Bronchial epithelial cell (primary cell): ENCODE measurements at places on chromosomes 6 and 20.

DNA sequence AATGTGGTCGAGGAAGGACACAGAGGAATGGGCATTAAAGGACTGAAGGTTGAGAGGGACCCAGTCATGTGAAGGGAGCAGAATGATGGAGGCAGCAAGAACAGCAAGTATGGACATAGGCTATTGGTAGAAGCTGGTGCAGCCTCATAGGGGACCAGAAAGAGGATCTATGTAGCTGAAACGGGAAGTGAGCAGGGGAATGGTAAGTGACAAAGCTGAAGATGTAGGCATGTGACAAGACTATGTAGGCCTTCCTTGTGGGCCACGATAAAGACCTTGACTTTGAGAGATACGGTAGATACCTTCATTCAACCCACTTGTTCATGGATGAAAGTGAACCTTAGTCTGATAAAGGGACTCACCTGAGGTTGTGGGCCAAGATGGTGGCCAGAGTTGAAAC is 3.5 kb downstream of the CTNNBL1 start:
- DNase-seq, result no peak

DNA sequence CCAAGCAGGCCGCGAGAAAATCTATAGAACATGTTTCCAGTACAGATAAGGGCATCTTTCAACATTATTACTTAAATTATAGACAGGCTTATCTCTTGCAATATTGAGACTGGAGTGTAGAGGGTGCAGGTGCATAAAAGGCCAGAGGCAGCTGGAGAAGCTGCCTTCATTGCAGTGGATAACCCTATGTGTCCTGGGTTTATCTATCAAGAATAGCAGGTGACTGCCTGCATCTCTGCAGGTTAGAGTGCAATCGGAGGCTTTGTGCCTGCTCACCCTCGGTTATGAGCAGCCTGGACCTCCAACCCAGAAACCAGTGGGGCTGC is 28.7 kb upstream of the ECI2 start:
- DNase-seq, result no peak

GRCh38 chr6:7590918-7591302 is 912 bp downstream of the SNRNP48 start:
- no peak for DNase-seq

- no peak for DNase-seq
Observed at GRCh38 chr6:145891565-145891964, 72.6 kb downstream of the SHPRH start.

DNA sequence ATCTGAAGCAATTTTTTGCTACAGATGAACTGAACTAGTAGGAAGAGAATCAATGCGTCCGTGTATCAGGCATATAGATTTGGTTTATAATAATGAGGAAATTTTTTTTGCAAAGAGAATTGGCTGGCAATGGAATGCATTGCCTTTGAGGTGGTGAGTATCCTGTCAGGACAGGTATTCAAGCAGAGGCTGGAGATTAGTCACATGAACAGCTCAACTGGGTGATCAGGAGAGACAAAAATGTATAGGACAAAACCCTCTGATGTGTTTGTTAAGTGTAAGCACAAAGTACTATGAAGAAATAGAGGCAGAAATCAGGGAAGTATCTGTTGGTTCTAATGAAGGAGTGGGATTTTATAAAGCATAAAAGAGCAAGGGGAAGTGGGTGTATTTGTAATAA is 80.5 kb downstream of the ISM1 start:
- peak; percentile 75 for DNase-seq

GRCh38 chr6:97189767-97190166 is 93.2 kb downstream of the MMS22L start:
- peak; percentile 33 for DNase-seq

DNA sequence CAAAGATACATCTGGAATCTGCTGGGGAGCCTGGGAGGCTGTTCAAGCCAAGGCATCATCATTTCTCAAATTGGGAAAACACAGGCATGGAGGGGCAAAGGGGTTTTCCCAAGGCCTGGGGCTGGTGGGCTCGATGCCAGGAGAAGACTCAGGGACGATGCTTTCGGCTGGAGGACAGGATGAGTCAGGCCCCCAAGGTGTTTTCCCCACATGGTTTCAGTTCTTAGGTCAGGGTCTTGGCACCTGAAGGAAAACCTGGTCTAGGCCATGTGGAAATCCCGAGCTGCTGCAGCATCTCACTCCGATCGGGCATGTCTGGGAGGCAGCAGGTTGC is 348.1 kb downstream of the CDC5L start:
- peak; percentile 58 for DNase-seq

GRCh38 chr20:58512808-58513552 is 2.2 kb downstream of the APCDD1L start:
- no peak for DNase-seq

DNA sequence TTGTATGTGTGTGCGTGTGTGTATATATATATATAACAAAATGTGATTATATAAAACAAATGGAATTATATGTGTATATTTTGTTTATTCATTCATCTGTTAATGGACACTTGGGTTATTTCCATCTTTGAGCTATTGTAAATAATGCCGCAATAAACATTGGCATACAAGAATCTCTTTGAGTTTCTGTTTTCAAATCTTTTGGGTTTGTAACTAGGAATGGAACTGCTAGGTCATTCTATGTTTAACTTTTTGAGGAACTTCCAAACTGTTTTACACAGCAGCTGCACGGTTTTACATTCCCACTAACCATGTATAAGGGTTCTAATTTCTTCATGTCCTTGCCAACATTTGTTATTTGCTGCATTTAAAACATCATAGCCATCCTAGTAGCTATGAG is 39.9 kb upstream of the TGM2 start:
- DNase-seq, result no peak

DNA sequence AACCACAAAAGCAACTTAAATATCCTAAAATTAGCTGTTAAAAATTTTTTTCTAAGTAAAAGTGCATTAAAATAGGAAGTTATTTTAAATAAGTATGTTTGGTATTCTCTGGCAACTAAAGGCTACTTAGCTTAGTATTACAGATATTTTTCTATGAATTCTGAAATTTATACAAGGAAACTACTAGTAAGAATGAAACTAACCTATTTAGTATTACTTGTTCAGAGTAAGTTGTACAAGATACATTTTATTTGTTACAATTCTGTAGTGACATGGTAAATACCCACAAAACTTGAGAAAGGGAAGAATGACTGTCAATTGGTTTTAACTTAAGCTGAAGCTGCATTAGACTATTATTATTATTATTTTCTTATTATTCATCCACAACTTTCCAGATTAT is 6.5 kb downstream of the PHIP start:
- DNase-seq, result no peak

DNA sequence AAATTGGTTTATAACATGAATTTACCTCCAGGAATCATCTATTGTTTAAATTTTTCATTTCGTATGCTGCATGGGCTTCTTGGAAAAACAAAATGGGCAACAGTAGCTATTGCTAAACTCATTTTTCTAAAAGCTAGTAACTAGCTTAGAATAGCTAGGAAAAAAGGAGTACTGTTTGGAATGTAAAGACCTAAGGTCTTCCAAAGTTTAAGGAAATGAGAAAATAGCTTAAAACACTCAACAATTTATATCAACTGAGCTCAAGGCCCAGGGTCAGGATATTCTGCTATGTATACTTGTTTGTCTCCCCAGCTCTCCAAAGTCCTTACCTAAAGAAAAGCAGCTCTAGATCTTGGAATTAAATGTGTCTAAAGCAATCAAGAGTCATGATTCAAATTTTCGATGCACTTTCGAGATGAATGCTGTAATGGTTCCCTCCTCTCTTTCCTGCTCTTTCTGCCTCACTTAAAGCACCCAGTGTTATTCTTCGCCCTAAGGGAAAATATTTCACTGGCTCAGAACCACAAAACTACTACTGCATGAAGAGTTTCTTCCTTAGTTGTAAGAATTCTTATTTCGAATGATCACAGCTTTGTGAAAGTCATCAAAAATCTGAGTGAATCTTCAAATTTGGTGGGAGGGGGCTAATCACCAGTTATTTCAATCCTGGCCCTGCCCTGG is 41.6 kb downstream of the LYRM4 start:
- no peak for DNase-seq

GRCh38 chr6:1689141-1689540 is 79.4 kb downstream of the FOXC1 start:
- peak; percentile 90 for DNase-seq

GRCh38 chr6:139242457-139243240 is 49.1 kb downstream of the TXLNB start:
- no peak for DNase-seq

DNA sequence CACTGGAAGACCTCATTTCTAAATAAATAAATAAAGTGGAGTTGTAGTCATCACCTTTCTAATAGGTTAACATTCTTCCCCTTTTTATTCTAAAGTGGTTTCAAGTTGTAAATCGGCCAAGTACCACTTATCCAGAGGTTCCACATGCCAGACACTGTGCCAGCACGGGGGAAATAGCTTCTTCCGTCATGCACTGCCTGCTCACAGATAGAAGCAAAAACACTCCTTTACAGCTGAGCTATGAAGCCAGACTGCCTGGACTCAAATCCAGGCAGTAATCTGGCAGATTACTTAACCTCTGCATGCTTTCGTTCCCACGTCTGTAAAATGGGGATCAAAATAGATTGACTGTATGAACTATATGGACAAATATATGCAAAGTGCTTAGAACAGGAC is 17.2 kb upstream of the SCML4 start:
- DNase-seq, result no peak

- no peak for DNase-seq
Observed at GRCh38 chr6:24054388-24054787, 71.6 kb upstream of the NRSN1 start.

DNA sequence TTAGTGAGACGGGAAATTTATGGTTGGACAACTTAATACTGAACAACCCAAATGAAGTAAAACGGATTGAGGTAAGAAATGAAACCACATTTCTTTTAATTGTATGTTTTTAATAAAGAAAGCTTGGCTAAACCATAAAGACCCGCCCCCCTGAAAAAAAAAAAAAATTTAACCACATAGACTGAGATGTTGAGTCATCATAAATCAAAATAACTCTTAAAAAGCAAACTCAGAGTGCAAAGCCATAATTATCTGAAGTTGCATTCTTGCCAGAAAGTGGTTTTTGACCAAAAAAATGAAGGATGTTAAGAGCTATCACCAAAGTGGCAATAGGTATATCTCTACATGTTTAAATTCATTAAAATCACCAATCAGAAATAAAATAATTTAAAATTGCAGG is 101.8 kb upstream of the COL21A1 start:
- peak; percentile 32 for DNase-seq

GRCh38 chr6:41872147-41872546 is 23.0 kb downstream of the USP49 start:
- DNase-seq, result no peak

GRCh38 chr6:53280207-53280606 is 68.5 kb downstream of the ELOVL5 start:
- DNase-seq, result no peak

DNA sequence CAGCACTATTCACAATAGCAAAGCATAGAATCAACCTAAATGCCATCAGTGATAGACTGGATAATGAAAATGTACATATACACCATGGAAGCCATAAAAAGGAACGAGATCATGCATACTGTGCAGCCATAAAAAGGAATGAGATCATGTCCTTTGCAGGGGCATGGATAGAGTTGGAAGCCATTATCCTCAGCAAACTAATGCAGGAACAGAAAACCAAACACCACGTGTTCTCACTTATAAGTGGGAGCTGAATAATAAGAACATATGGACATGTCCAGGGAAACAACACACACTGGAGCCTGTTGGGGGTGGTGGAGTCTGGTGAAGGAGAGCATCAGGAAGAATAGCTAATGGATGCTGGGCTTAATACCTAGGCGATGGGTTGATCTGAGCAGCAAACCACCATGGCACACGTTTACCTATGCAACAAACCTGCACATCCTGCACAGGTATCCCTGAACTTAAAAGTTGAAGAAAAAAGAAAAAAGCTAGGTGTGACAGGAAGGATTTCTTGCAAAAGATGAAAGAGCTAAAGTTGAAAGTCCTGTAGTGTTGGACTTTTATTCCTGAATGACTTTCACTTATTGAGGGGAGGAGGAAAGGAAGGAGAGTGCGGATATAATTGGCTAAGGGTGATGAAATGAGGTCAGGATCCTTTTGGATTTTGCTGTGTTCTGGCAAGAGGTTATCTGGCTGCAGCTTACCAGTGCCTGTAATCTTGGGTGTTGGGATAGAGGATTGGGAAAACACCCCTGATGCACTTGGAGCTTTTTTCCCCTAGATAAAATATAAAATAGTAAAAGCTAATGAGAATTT is 8.5 kb downstream of the TRMT11 start:
- DNase-seq, result no peak

DNA sequence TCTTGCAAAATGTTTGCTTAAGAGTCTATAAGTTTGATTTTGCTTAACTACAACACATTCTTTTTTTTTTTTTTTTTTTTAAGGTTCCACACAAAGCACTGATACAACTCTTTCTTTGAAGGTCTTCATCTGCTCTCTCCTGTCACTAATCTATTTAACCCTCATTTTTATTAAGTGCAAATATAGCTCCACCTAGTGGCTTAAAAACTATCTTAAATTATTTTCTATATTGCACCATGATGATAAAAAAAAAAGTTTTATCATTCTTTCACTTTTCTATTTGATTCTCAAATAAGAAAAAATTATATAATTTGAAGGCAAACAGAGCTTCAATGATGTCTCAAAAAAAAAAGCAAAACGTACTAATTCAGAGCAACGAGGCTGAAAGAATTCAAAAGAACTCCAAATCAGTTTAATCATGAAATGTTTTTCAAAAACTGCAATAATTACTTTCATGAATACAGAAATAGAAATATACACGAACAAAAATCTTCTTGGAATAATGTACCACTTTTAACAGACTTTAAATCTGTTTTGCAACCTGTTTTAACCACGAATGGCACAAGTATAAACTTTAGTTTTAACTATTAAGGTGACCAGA is 12.8 kb downstream of the ESF1 start:
- peak; percentile 40 for DNase-seq

DNA sequence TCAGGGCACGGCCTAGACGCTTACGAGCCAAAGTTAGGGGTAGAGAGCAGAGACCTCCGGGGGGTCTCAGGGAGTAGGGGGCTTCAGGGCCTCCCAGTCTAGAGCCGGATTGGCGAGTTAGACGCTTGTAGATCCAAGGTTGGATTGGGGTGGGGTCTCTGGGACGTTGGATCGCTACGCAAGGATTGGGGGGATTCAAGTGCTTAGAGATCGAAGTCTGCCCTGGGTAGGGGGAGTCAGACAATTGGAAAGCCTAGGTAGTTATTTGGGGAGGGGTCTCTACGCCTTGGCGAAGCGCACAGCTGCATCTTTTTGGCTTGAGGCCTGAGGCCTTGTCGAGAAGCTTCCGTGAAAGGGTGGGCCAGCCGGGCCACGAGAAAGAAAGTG is 469 bp downstream of the STX16 start:
- DNase-seq, result no peak

- no peak for DNase-seq
Observed at GRCh38 chr6:144544266-144544830, 259.2 kb downstream of the UTRN start.

GRCh38 chr6:116405652-116406356 is 35.1 kb downstream of the DSE start:
- DNase-seq, result peak; percentile 72

GRCh38 chr6:131744432-131745287 is 33.8 kb upstream of the CTAGE9 start:
- no peak for DNase-seq

- no peak for DNase-seq
Observed at GRCh38 chr6:15207923-15208322, 37.9 kb upstream of the JARID2 start.
